Melanocyte of skin (primary cell): ENCODE measurements at places on chromosomes 5 and 9. TPM values are rescaled to one million over a fixed set of nuclear protein-coding genes. Genes with fewer than 3 reads are reported as not detected.

Gene C5
- total RNA-seq, result 2.7 and 3.7 TPM in 2 replicates

Gene SELENOP
- total RNA-seq, result 1.3 and 1.5 TPM in 2 replicates

Gene PRUNE2
- 152 and 193 TPM in 2 replicates for total RNA-seq

Gene PCSK1
- 1.00 and 15.0 TPM in 2 replicates for total RNA-seq

Gene ARSI
- 6.2 and 12.7 TPM in 2 replicates for total RNA-seq

Gene INSL4
- 0.31 TPM in 1 of 2 replicates, not detected in the other for total RNA-seq

Gene POU5F2
- total RNA-seq, result 1.0 and 2.5 TPM in 2 replicates

Gene PCA3
- 0.15 and 0.33 TPM in 2 replicates for total RNA-seq

Gene ANXA1
- 348 and 429 TPM in 2 replicates for total RNA-seq

Gene CCL27
- total RNA-seq, result not detected in 2 replicates

Gene SLC38A9
- total RNA-seq, result 27.2 and 31.3 TPM in 2 replicates

Gene PHF24
- total RNA-seq, result 3.1 and 4.4 TPM in 2 replicates

Gene ADAMTSL2
- under 0.01 TPM in 1 of 2 replicates, not detected in the other for total RNA-seq

Gene RASGRF2
- total RNA-seq, result under 0.01 and 0.36 TPM in 2 replicates

Gene OTP
- total RNA-seq, result not detected in 2 replicates

Gene OR1L1
- total RNA-seq, result not detected in 2 replicates
